ENCODE measurements at places on chromosomes 13 and 19.

GRCh38 chr13:27023385-27024073 is 148.1 kb downstream of the USP12 start:
- no peak for DNase-seq

GRCh38 chr19:12834566-12834943 is at the start of gene RTBDN:
RTBDN (minus strand) TSS chr19:12834579; CDS start chr19:12829979, 4,600 bp downstream.
- DNase-seq: no peak

DNA sequence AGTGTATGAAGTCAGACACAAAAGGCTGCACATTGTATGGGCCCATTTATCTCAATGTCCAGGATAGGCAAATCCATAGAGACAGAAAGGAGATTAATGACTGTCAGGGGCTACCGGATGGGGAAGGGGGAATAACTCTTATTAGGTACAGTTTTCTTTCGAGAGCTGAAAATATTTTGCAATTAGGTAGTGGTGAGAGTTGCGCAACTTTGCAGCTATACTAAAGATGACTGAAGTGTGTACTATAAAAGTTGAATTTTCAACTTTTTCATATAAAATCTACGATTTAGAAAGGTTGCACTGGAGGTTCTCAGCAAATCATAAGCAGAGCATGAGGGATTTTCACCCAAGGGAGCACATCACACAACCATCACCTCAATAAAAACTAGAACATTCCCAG is 16.1 kb upstream of the SLC15A1 start:
- no peak for DNase-seq

DNA sequence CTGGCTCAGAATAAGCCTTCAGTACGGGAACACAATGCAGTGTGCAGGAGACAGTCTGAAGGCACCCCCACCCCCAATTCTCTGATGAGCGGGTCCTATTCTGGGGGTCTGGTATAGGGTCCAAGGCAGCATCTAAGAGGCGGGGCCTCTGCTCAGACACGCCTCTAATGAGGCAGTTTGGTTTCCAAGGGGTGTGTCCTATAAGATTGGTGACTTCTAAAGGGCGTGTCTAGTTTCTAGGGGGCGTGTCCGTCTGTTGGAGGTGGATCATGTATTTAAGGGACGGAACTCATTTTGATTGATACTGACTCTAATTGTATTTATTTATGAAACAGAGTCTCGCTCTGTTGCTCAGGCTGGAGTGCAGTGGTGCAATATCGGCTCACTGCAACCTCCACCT is 8.7 kb downstream of the FIZ1 start:
- no peak for DNase-seq

- no peak for DNase-seq
These were observed 3.4 kb downstream of the PRR36 start for GRCh38 chr19:7870571-7871436.

DNA sequence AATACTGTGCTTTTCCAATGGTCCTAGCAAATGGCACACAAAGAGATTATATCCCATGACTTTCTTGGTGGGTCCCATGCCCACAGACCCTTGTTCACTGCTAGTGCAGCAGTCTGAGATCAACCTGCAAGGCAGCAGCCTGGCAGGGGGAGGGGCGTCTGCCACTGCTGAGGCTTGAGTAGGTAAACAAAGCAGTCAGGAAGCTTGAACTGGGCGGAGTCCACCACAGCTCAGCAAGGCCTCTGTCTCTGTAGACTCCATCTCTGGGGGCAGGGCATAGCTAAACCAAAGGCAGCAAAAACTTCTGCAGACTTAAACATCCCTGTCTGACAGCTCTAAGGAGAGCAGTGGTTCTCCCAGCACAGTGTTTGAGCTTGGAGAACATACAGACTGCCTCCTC is 82.9 kb downstream of the ZNF737 start:
- DNase-seq: no peak

GRCh38 chr19:41397086-41398049 is at the start of the genes BCKDHA and EXOSC5:
BCKDHA (plus strand) TSS chr19:41397818; CDS start chr19:41397828, 10 bp downstream.
EXOSC5 (minus strand) TSS chr19:41397359; CDS start chr19:41397328, 31 bp downstream.
- DNase-seq: peak; percentile 100

GRCh38 chr19:56080669-56081401 is 40.3 kb downstream of the ZNF787 start:
- peak; percentile 61 for DNase-seq

- no peak for DNase-seq
These were observed 113.0 kb upstream of the ARGLU1 start for GRCh38 chr13:106680796-106681472.

DNA sequence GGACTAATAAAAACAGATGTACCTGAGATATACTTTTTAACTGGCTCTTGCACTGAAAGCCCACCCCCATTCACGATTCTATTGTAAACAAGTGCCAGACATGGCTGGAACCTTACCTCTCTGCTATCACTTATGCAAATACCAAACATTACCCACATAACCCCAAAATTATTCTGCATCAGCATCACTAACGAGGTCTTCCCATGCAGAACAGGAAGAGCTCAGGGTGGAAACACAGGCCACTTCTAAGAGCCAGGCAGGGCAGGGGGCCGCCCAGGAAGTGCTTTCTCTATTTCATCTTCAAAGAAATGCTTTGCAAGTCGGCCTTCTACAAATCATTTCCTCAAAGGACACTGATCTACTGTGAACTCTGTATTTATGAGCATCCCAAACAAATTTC is 7.3 kb downstream of the IRS2 start:
- DNase-seq: no peak

DNA sequence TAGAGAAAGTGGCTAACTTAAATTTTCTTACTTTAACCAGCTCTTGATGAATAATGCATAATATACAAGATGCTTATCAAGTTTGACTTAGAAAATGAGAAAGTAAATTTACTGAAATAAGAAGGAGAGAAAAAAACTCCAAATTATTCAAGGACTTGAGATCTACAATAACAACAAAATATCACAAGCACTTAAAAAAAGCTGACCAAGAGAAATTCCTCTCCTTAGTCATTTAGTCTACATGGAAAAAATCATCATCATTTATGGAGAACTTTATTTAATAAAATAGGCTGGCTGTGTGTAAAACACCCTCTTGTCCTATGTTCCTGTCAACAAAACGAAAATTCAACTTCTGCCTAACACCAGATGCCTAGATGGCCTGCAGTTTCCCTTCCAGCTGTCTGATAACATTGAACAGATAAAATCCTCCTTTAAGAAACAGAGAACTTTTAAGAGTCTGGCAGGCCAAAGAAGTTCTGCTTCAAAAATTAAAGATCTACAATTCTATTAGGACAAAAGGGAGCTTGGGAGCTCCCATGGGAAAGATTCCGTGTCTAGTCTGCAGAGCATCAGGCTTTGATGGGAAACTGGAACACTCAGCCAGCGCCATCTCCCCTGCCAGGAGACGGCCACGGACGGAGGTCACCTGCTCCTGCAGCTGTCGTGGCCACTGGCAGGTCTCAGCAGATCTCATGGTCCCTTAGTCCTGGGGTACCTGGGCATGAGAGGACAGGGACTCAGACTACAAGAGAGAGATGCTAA is 37.9 kb upstream of the ATP11A start:
- peak; percentile 37 for DNase-seq

- peak; percentile 43 for DNase-seq
These were observed 491.8 kb downstream of the DIAPH3 start for GRCh38 chr13:59671881-59672280.

DNA sequence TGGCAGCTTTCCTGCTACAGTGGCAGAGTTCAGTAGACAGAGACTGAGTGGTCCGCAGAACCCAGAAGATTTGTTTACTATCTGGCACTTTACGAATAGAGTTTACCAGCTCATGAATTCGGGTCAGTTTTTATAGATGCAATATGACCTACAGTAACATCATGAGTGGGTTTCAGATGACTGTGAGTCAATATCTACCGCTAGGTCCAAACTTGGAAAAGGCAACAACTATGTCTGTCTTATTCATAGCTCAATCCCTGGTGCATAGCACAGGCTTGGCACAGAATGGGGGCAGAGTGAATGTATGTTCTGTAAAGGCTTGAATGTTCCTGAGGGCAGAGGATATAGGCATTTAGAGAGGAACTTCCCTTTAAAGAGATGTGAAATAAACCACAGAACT is 65.2 kb downstream of the RAP2A start:
- no peak for DNase-seq

- no peak for DNase-seq
These were observed 12.4 kb upstream of the VWA8 start for GRCh38 chr13:41973247-41973741.

DNA sequence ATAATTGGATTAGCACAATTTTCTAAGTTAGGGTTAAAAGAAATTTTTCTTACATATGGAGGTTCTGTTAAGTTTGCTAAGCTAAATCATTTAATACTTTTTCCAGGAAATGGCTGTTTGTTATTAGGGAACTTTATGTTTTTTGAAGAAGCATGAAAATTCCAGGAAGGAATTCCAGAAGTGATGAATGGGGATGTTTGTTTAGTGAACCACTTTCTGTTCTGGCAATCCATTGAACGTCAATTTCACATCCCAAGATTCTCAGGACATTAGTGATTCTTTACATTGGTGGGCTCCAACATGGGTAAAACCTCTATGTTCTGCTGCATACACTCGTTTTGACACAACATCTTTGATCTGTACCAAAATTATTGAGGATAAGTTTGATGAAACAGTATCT is 534.4 kb downstream of the IRS2 start:
- DNase-seq: no peak

DNA sequence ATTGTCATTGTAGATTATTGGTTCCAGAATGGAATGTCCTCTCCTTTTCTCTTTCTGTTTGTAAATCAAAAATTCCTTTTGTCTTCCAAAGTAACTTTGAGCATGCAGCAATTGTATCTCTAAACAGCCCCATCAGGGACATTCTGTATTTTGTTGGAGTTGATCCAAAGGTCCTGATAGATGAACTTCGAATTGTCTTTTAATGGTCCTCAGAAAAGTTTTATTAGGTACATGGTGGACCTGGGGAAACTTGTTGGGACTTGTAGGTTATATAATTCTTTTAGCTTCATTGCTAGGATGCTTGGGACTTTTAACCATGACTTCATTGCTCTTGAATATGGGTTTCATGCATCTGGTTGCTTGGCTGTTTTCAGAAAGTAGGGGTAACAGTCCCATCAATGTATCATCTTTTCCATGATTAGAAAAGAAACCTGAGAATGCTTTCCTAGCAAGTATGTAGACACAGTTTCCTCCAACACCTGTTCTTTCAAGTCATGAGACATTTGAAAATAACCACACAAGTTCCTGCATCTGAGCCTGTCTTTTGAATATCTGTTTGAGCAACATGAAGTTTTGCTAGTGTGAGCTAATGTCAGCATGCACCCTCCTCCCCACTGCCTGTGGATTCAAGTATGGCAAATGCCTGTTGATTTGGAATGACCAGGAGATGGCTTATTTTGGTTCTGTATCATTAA is 413.1 kb downstream of the KCNRG start:
- DNase-seq: no peak

- DNase-seq: peak; percentile 73
These were observed 10.3 kb downstream of the PALM start for GRCh38 chr19:718991-719512.

GRCh38 chr13:35499676-35500075 is 23.2 kb upstream of the MAB21L1 start:
- DNase-seq: no peak

GRCh38 chr13:67557642-67558241 is 327.6 kb upstream of the PCDH9 start:
- no peak for DNase-seq

DNA sequence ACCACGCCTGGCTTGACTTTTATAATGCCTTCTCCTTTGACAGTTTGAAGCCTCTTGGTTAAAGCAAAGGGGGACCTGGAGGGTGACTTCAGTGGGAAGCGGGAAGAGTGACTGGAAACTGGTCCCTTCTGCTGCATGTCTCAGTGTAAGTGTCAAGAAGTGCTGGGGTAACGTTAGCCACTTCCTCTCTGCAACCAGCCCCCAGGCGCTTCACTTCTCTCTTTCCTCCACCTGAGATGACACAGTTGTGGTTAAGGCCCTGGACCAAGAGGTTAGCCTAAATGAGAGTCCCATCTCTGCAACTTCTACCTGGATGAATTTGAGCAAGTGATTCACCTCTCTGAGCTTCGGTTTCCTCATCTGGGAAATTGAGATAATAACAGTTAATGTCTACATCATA is 16.3 kb downstream of the LEUTX start:
- no peak for DNase-seq

GRCh38 chr13:33326723-33327122 is 41.2 kb upstream of the STARD13 start:
- no peak for DNase-seq

- DNase-seq: no peak
These were observed 32.6 kb downstream of the RUBCNL start for GRCh38 chr13:46354156-46355087.

GRCh38 chr13:65330287-65330686 is 1899.8 kb downstream of the PCDH9 start:
- DNase-seq: no peak

DNA sequence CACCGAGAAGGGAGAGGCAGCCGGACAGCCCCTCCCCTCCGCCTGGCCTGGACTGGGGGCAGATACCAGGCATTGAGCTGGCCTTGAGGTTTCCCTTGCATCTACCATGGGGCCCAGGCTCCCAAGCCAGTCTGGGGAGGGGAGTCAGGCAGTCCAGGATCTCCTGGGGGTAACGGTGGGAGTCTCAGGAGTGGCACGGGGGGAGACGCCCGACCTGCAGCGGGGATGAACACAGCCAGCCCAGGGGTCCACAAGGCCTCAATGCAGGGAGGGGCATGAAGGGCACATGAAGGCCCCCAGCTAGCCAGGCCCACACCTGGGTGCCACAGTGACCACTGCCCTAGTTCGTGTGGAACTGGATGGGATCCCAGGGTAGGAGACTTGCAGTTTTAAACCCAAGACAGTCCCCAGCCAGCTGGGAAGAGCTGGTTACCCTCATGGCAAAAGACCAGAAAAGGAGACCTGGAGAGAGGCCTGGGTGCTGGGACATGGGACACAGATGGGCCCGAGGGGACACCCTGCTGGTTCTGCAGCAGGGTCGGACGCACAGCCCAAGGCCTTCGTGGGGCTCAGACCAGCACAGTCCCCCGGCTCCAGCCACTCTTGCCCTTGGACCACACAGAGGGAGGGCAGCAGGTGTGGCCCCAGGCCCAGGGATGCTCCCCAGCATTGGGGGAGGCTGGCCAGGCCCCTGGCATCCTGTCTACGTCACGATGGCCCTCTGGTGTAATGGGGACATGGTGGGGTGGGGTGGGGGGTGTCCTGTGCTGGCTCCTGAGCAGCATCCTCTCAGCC is 4.6 kb upstream of the UQCR11 start:
- no peak for DNase-seq

DNA sequence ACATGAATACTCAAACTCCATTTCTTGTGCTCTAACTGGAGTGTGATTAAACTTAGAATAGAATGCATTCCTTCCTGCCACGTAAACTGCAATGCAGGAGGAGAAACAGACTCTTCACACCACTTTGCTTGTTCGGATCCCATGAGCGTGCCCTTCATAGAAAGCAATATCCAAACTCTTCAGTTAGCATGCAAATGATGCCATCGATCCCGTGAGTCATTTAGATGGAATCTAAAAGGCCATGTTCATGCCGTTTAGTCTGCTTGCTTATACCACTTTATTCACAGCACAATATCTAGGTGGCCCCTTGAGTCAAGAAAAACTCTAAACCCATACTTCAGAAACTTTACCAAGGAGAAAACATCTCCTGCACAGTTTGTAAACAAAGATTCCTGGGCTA is 225.8 kb downstream of the OXGR1 start:
- no peak for DNase-seq

DNA sequence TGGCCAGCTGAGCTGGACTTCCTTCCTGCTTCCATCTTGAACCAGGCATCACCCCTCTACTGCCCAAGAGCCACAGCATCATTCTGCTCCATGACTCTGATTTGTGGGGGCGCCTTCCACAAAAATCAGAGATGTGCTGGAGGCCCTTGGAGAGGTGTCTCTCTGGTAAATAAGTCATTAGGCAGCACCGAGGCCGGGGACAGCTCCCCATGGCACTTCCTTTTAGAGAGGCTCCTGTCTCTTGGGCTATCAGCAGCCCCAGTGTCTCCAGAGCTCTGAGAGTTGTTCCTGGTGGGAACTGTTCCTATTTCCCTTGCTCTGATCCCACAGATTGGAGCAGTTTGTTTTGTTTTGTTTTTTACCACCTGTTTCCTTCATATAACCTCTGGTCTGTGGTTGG is 19.9 kb downstream of the NWD1 start:
- DNase-seq: no peak
